Bronchial epithelial cell (primary cell): ENCODE measurements at places on chromosomes 5 and 9. TPM values are rescaled to one million over a fixed set of nuclear protein-coding genes. Genes with fewer than 3 reads are reported as not detected.

SH2D3C gene
- total RNA-seq, result 0.26 TPM in 1 of 2 replicates, not detected in the other

COL5A1 gene
- 0.90 and 6.3 TPM in 2 replicates for total RNA-seq

ITK gene
- not detected in 2 replicates for total RNA-seq

TMC1 gene
- total RNA-seq, result 1.0 TPM in 1 of 2 replicates, not detected in the other

GPRIN1 gene
- 1.6 and 2.8 TPM in 2 replicates for total RNA-seq

CPLANE1 gene
- total RNA-seq, result 8.2 and 12.8 TPM in 2 replicates
